ENCODE measurements at places on chromosomes 2 and 18.

DNA sequence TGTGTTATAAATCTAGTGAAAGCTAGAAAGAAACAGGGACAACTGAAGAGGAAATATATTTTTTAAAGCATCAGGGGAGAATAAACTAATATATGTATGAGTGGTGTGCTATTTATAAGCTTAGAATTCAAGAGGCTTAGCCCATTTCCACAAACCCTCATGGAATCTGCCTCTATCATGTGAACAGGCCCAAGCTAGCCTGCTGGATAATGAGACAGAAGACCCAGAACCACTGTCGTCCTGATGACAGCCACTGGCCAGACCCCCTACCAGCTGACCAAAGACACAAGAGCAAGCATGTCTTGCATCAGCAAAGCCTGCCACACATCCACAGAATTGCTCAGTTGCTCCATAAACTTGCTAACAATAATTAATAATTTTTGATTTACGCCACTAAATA is 382.3 kb upstream of the NXPH2 start:
- no peak for DNase-seq

DNA sequence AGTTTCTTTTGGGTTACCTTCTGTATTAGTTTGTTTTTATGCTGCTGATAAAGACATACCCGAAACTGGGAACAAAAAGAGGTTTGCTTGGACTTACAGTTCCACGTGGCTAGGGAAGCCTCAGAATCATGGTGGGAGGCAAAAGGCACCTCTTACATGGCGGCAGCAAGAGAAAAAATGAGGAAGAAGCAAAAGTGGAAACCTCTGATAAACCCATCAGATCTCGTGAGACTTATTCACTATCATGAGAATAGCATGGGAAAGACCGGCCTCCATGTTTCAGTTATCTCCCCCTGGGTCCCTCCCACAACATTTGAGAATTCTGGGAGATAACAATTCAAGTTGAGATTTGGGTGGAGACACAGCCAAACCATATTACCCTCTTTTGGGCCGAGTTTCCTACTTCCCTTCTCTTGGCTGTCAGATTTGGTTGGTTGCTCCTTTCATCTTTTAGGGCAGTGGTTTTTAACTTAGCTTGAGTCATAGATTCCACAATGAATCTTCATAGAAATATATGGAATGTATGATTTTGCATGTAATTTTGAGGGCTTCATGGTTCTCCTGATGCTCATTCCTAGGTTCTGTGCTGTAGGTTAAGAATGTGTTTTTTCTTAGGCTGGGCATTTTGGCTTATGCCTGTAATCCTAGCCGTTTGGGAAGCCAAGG is 44.2 kb downstream of the CEP192 start:
- DNase-seq = no peak

DNA sequence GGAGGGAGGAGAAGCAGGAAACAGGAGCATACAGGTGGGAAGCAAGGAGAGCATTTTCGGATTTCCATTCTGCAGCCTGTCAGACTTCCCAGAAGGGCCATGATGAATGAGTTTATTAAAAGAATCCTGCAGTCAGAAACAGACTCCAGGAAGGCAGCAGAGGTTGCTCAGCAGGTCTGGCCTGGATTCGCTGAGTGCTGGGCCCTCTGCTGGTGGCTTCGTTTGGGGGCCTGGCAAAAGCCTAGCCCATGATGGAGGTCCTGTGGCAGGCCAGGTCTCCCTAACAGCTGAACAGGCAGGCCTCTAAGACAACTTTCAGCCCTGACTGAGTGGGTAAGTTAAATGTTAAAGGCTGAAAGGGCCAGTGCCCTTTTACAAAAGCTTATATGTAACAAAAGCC is 108.2 kb upstream of the CAPN13 start:
- DNase-seq = no peak

- no peak for DNase-seq
Measured at GRCh38 chr2:219628986-219629901, 1.8 kb downstream of the SLC4A3 start.

- no peak for DNase-seq
Measured at GRCh38 chr2:218896501-218897393, 16.1 kb downstream of the WNT10A start.

DNA sequence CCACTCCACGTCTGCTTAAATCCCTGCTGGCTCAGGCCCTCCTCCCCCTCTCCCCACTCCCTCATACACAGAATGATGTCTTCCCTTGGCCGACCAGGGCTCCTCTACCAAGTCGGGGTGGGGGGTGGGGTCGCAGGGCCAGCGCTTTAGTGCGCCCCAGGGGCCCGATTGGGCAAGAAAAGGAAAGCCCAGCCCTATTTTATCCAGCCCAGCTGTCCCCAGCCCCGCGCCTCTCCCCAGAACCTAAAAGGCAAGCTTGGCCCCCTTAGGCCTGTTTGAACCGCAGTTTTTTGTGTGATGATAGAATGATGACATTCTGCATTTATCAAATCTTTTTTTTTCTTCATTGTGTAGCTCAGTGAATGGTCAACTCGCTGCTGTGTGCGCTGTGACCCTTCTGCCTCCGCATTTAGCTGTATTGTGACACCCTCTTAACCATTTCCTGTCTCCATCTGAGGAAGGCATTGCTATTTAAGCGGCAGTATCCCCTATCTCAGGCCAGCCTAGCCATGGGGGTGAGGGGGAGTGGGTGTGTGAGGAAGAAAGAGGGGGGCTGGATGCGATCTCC is 231.4 kb downstream of the HAUS1 start:
- no peak for DNase-seq

DNA sequence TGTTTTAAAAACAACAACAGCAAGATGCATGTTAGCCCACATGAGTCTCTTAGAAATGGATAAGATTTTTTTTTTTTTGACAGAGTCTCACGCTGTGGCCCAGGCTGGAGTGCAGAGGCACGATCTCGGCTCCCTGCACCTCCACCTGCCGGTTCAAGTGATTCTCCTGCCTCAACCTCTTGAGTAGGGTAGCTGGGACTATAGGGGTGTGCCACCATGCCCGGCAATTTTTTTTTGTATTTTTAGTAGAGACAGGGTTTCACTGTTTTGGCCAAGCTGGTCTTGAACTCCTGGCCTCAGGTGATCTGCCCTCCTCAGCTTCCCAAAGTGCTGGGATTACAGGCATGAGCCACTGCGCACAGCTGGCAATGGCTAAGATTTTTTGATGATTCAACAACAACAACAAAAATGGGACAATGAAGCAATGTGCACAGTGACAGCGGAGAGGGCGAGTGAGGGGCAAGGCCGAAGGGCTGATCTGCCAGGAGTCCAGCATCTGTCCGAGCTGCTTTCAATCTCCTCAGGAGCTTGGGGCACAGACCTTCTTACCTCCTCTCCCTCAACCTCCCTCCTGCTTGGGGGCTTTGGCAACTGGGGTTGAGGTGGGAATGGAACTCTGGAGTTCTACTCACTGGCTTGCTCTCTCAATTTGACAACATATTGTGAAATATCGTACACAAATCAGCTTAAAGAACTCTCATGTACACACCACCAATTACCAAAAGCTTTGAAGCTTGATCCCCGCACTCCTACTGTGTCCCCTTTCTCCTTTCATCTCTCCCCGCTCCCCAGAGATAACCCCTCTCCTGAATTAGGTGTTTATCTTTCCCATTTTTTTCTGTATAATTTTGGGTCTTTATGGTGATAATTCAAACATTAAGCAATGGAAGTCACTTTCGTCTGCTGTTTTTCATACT is 3.4 kb downstream of the ABCG8 start:
- DNase-seq = no peak

- DNase-seq = no peak
Measured at GRCh38 chr2:44136252-44136651, 32.4 kb upstream of the PPM1B start.

- DNase-seq = no peak
Measured at GRCh38 chr18:11494107-11494506, 115.3 kb upstream of the SLC35G4 start.

GRCh38 chr2:101415220-101415619 is 27.9 kb upstream of the CREG2 start:
- DNase-seq = no peak

GRCh38 chr18:28875059-28875458 is 698.1 kb upstream of the CDH2 start:
- no peak for DNase-seq

- no peak for DNase-seq
Measured at GRCh38 chr2:127040169-127040568, 66.8 kb downstream of the BIN1 start.

DNA sequence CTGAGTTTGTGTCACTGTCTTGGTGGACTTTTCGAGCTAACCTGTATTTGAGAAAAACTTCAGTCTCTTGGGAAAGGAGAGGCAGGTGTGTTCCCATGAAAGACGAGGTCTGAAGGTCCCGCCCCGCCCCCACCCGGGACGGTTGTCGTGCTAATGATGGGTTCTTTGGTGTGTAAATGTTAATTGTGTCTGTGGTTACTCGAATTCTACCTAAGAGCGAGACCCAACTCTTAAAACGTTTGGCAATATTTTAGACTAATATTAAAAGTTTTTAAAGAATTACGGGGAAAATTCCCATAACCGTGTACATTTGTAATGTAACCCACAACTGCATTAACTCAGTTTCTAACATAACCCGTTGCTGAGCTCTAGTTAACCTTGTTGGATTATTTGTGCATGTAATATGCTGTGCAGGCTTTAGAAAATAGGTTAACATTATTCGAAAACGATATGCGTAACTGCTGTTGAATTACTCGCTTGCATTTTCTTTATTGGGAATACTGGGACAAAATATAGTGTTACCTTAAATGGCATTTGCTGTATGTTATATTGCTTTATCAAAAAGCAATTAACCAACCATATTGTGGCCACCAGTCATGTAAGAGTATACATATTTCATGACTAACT is 833 bp downstream of the EPB41L5 start:
- DNase-seq = no peak

GRCh38 chr2:224408676-224409075 is 6.8 kb upstream of the FAM124B start:
- no peak for DNase-seq

- DNase-seq = no peak
Measured at GRCh38 chr18:77062518-77063003, 70.0 kb downstream of the MBP start.

- DNase-seq = no peak
Measured at GRCh38 chr2:28338831-28339321, 53.8 kb upstream of the FOSL2 start.

GRCh38 chr2:158154596-158154995 is 52.9 kb downstream of the UPP2 start:
- no peak for DNase-seq

- no peak for DNase-seq
Measured at GRCh38 chr2:109604597-109604996, 9.2 kb downstream of the SEPTIN10 start.

DNA sequence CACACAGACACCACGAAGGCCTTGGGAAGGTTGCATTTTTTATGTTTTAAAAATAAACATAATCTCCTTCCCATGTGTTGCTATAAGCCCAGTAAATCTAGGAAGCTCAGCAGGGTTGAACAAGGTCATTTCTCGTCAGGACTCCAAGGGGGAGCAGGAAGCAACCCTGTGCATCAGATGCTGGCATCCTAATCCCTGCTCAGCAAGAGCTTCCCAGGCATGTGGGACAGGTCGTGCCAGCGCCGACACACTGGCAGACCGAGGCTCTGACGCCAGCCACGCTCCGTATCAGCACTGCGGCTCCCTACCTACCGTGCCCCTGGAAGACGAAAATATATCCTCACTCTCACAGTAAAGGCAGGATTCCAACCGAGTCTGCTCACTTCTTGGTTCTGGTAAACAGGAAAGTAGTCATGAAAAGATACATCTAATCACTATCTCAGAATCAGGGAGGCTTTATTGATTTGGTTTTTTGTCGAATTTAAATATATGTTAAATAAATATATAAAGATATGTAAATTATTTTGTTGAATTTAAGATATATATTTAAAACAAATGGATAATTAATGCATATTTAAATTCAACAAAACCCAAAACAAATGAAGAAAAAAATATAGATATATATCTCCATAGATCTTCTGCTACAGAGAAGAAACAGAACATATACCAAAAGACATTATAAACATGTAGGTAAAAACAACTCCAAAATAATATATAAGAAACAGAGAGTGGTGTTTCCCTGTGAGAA is 61.4 kb downstream of the TXNL1 start:
- DNase-seq = no peak

DNA sequence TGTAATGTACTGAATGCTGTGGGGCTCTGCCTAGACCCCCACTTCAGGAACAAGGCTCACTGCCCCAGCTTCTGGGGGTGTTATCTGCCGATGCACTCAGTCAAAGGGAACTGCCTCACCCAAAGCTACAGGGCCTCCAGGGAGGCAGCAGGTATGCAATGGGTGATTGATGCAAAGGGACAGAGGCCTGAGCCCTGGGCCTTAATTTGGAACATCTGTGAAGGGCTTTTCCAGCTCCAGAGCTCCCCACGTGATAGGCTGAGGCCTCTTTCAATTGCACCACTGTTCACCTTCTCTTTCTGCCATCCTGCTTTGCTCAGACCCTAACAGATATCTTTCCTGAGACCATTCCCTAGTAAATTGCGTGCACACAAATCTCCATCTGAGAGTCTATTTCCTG is 131.0 kb downstream of the ATL2 start:
- no peak for DNase-seq

- DNase-seq = no peak
Measured at GRCh38 chr2:224059178-224059577, 20.1 kb upstream of the SERPINE2 start.

GRCh38 chr2:237623428-237624403 is 3.7 kb upstream of the LRRFIP1 start:
- no peak for DNase-seq

DNA sequence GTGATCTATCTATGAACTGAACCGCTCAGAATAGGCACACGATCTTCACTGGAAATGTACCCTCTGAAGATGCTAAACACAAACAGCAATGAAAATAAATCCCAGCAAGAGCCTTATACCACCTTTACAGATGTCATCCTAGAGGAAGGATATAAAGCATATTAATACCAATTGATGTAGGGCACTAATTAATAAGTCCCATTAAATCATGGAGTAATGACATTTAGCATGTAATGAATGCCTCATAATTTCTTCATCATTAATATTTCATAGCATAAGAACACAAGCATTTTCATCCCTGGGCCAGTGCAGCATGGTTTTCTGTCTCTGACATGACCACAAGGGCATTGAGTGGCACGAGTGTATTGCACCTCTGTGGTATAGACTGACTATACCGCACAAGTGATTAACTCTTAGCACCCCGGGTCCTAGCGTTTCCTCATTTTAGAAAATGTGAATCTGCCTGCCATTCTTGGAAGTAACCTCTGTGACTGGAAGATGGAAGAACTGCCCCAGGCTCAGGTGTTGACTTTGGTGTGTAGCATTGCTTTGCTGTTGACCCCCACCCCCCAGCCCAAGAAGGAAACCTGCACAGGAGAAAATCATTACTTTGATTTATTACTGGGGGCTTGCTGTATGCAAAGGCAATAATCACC is 1.4 kb upstream of the TMEM178A start:
- no peak for DNase-seq

DNA sequence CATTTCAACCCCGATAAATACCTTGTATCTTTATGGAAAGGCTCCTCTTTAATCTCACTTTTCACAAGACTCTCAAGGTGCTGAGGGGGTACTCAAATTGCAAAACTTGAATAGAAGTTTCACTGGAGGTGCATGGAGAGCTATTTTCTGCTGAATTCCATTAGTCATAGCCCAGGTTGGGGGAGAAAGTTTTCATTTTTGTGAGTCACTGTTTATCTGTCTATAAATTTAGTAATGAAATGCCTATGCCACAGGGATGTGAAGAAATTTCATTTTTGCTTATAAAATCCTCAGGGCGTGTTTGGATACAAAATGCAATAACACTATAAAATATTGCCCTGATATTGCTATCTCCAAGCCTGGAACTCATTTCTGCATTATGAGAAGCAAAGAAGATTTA is 346.3 kb downstream of the LRATD1 start:
- no peak for DNase-seq
